ENCODE measurements at places on chromosomes 12 and 14.

DNA sequence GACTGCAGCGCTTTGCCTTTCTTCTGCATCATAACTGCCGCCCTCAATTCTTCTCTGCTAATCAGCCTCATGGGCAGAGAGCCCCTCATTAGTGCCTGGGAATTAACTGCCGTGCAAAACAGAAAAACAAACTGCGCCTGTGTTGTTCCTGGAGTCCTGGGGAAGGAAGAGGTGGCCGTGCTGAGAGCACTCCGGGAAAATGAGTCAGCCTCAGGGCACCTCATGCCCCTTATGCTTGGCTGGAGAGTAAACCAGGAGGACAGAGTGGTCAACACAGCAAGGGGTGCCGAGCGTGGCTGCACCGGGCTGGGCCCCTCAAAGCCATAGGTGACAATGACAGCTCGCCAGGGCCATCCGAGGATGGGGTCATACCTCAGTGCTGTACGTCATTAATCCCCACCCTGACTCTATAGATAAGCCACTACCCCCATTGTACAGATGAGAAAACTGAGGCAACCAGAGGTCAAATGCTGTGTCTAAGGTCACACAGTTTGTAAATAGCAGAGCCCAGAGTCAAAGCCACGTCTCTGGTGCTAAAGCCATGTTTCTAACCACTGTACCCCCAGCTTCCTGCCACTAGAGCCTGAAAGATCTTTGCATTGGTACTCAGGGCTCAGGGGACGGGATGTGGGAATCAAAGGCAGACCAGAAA lies 74.4 kb downstream of the RIMBP2 start:
- DNase-seq = no peak

DNA sequence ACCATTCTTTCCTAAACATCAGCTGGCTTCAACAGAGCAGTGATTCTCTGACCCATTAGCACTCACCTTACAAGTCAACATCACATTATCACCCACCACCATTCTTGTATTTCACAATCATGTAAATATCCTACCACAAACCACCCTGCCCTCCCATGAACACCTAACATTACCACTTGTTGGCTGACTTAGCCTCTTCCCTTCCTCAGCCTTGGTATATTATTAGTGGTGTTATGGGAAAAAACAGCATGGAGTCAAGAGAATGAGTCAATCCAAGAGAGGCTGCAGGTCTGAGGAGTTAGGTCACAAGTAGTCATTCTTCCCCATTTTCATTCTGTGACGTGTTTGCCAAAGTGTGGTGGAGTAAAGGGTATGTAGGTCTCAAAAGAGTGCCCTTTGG lies 22.3 kb upstream of the MGP start:
- no peak for DNase-seq

- DNase-seq = no peak
Observed at GRCh38 chr12:92973614-92974013, 44.5 kb upstream of the EEA1 start.

DNA sequence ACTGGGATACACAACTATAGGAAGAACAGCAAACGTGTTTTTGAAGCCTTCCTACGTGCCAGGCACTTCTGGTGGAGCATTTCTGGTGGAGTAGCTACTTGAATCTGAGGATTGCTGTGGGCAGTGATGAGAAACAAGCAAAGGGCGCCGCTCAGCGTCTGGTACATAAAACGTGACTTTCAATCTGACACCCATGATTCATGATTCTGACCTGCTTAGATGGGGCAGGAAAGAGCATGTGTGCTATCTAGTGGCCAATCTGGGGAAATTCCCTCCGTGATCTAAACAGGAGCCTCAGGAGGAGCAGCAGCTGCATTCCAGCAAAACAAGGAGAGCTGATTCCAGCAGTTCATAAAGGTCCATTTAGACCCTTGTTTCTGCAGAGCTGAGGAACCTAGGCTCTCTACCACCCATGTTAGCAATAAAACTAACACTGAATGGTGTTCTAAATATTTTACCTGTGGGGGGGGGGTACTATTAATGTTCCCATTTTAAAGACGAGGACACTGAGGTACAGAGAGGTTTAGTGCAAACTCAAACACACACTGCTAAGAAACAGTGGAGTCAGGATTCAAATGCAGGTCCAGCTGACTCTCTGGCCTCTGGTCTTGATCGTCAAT lies 37.8 kb downstream of the PAH start:
- no peak for DNase-seq

DNA sequence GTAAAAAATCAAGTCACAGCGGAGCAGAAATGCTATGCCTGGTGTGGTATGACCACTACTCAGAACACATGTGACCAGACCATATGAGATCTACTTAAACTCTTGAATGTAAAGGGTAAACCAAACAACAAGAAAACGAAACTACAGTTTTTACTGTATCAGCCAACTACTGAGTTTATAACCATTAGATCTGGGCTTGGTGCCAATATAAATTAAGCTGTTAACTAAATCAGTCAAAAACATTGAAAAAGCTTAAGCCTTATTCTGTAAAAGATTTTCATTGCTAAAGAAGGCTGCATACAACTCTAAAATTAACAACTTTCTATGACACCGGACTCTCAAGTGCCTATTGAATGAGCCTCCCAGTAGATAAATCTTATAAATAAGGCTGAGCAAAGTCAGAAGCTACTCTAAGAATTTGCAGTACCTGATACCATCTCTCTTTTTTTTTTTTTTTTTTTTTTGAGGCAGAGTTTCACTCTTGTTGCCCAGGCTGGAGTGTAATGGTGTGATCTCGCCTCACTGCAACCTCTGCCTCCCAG lies 35.4 kb downstream of the SPTLC2 start:
- DNase-seq = no peak

GRCh38 chr12:4771960-4772566 lies 51.9 kb downstream of the GALNT8 start:
- DNase-seq = no peak

DNA sequence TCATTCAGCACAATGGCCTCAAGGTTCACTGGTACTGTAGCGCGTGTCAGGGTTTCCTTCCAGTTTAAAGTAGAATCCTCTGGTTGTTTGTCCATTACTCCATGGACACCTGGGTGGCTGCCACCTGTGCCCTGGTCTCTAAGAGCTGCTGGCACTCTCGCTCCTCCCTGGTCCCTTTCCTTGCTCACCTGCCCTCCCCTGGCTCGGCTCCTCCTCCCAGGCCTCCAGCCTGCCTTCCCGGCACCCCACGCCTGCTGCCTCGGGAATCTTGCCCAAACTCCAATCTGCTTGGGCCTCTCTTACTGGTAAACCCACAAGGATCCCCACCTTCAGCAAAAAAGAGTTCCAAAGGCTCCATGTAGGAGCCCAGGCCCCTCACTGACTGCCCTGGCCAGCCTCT lies 154.4 kb upstream of the DIO3 start:
- no peak for DNase-seq

DNA sequence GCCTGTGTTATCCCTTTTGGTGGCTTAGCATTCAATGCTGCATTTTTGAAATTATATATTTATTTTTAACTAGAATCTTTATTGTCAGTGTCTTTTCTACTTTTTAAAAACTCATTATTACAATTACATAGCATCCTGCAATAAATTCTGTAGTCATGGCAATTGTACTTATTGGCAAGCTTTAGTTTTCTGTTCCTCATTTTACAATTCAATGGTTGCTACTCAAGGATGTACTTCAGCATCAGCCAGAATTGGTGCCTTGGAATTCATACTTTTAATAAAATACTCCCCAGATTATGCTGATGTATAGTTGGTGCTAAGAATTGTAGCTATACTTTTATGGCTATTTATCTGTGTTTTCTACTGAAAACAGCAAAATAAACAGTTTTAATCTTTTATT lies 1756.8 kb upstream of the SEL1L start:
- DNase-seq = no peak

GRCh38 chr14:50798048-50798421 lies 32.9 kb downstream of the NIN start:
- no peak for DNase-seq

GRCh38 chr12:108686780-108687179 lies 44.5 kb downstream of the CORO1C start:
- no peak for DNase-seq

DNA sequence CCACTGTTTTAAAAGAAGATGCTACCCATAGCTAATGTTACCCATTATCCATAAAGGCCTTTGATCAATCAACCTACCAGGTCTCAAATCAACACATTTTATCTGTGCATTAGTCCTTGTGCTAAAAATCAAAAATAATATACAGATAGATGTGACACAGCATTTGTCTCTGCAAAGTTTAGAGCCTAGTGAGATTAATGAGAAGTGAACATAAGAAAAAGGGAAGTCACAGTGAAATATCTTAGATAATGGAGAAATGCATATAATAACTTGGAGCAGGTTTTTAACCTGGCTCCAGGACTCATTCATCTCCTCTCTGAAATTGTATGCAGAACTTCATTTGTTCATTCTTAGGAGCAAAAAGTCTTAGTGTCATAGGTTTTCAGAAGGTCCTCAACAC lies 7.2 kb downstream of the PDE3A start:
- no peak for DNase-seq

DNA sequence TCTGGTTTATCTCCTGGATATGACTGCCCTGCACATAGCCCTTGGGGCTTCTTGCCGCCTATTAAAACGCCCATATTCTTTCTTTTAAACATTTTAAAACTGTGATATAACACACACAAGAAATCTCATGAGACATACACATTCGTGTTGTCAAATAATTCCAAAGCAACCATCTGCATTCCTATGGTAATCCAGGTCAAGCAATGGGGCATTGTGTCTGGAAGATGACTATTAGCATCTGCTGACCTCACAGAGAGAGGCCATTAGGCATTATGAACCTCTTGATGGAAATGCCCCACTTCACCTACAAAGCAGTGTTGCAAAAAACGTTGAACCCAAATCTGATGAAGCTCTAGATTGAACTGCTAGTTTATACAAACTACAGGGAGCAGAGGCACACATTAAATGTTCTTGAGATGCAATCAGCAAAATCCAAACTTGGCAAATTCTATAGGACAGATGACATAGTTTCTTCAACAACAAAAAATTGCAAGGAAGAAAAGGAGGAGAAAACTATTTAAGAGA lies 513.8 kb upstream of the CCDC196 start:
- no peak for DNase-seq

GRCh38 chr12:88503281-88503703 lies 77.0 kb downstream of the KITLG start:
- DNase-seq = no peak

DNA sequence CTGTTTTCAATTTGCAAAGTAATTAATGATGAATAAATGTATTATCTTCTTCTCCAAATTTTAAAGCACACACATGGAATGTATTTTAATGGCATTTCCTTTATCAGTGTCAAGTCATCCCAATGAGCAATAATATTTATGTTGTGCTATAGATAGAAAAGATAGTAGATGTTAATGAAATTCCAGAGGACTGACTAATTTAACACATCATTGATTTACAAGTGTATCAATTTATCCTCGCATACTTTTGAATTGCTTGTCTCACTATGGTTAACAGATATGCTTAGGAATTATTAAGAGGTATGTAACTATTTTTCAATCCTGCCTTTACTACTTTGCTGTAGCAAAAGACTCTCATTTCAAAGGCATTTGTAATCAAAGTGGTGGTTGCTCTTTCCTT lies 842.9 kb downstream of the SLC6A15 start:
- no peak for DNase-seq

DNA sequence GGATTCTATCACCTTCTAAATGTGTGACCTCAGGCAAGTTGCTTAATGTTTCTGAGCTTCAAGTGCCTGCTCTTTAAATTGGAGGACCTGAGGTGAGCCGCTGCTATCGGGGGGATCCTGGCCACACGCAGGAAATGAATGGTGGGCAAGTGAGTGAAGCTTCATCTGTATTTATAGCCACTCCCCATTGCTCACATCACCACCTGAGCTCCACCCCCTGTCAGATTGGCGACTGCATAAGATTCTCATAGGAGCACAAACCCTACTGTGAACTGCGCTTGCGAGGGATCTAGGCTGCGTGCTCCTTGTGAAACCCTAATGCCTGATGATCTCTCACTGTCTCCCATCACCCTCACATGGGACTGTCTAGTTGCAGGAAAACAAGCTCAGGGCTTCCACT lies 158.6 kb upstream of the CCND2 start:
- DNase-seq = no peak

- DNase-seq = no peak
Observed at GRCh38 chr14:61145034-61145902, 135.9 kb downstream of the TMEM30B start.

DNA sequence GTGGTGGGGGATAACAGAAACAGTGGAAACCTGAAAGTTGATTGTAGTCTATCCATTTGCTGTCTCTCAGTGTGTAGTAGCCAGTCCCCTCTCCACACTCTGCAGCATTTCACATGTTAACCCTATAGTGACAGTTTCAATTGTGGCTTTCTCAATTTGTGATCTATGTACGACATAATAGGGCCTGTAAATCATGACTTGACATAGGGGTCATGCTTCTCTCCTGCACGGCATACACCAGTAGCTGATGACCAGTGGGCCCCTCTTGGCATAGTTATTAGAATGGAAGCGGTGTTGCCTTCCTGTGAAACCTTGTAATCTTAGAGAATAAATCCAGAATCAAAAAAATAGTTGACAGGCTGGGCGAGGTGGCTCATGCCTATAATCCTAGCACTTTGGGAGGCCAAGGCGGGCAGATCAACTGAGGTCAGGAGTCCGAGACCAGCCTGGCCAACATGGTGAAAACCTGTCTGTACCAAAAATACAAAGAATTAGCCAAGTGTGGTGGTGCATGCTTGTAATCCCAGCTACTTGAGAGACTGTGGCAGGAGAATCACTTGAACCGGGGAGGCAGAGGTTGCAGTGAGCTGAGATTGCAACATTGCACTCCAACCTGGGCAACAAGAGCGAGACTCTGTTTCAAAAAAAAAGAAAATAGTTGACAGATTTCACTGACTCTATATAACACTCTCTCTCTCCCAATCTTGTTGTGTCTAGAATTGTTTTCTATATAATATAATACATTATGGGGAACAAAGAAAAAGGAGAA lies 44.6 kb upstream of the VSX2 start:
- no peak for DNase-seq

GRCh38 chr14:67510121-67510520 lies 21.6 kb upstream of the TMEM229B start:
- DNase-seq = no peak

- DNase-seq = no peak
Observed at GRCh38 chr14:25484235-25484634, 434.3 kb upstream of the STXBP6 start.

- no peak for DNase-seq
Observed at GRCh38 chr12:40262657-40263056, 37.9 kb downstream of the LRRK2 start.

DNA sequence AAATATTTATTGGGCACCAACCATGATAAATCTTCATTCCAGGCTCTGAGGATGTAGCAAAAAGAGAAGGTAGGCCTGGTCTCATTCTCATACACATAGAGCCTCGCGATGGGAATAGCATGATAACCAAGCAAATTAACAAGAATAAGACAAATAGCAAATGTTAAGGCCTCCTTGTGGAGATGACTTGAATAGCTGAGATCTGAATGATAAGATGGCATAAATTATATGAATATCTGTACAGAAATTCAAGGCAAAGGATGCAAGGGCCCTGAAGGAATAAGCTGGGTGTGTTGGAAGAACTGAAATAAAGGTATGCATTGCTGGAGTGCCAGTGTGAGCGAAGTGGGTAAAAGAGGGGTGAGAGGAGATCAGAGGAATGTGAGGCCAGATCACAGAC lies 114.8 kb downstream of the ALX1 start:
- DNase-seq = no peak
